ENCODE measurements at places on chromosomes 5 and 9. TPM values are rescaled to one million over a fixed set of nuclear protein-coding genes. Genes with fewer than 3 reads are reported as not detected.

MEF2C gene
- 104 TPM for total RNA-seq

ADAMTS12 gene
- total RNA-seq, result 5.8 TPM

C5orf58 gene
- not detected for total RNA-seq

TPRN gene
- 7.8 TPM for total RNA-seq

CTNND2 gene
- total RNA-seq, result 99.7 TPM

PPP3R2 gene
- total RNA-seq, result 0.92 TPM

SLC34A1 gene
- total RNA-seq, result not detected

FGD3 gene
- total RNA-seq, result 16.6 TPM

PCDHAC1 gene
- 42.7 TPM for total RNA-seq

LRRTM2 gene
- total RNA-seq, result 67.6 TPM

CORO2A gene
- 7.6 TPM for total RNA-seq

NR5A1 gene
- total RNA-seq, result 0.69 TPM

QRFP gene
- total RNA-seq, result not detected

C9orf153 gene
- total RNA-seq, result 0.46 TPM

CDKN2B-AS1 gene
- 1.4 TPM for total RNA-seq

TXNDC8 gene
- not detected for total RNA-seq

PCDHGA11 gene
- total RNA-seq, result 18.9 TPM

CSF2 gene
- not detected for total RNA-seq

LIX1 gene
- total RNA-seq, result 30.0 TPM

AMBP gene
- not detected for total RNA-seq

TRIP13 gene
- total RNA-seq, result 8.8 TPM

PKD2L2 gene
- 0.46 TPM for total RNA-seq

IL31RA gene
- total RNA-seq, result 0.23 TPM

PCDHGC5 gene
- 9.5 TPM for total RNA-seq

NIPAL4 gene
- total RNA-seq, result 0.23 TPM

CCL21 gene
- not detected for total RNA-seq

GABRA6 gene
- total RNA-seq, result 0.23 TPM

SURF6 gene
- total RNA-seq, result 18.2 TPM

GPR21 gene
- total RNA-seq, result 14.3 TPM

TOR4A gene
- 0.92 TPM for total RNA-seq

TMEM252 gene
- total RNA-seq, result not detected

ADRB2 gene
- total RNA-seq, result 2.1 TPM

MYMK gene
- total RNA-seq, result not detected

ARL10 gene
- total RNA-seq, result 39.7 TPM

OR1L6 gene
- not detected for total RNA-seq

PCDHGA9 gene
- total RNA-seq, result 14.3 TPM

CARD9 gene
- 2.3 TPM for total RNA-seq

OR1L8 gene
- not detected for total RNA-seq

CDX1 gene
- total RNA-seq, result not detected

CTXN3 gene
- total RNA-seq, result 8.5 TPM

SOX30 gene
- total RNA-seq, result not detected

PDE8B gene
- total RNA-seq, result 15.5 TPM

NEUROG1 gene
- not detected for total RNA-seq

CYLC2 gene
- total RNA-seq, result not detected

ZBTB5 gene
- 19.6 TPM for total RNA-seq

KCNN2 gene
- total RNA-seq, result 33.9 TPM

SLC31A2 gene
- total RNA-seq, result 4.8 TPM

STKLD1 gene
- 3.0 TPM for total RNA-seq

INSYN2B gene
- total RNA-seq, result 7.4 TPM

All from diencephalon (tissue), 1 donor.